Frontal cortex (tissue), 4 donors: ENCODE measurements at places on chromosomes 11 and 22. TPM values are rescaled to one million over a fixed set of nuclear protein-coding genes. Genes with fewer than 3 reads are reported as not detected.

GRCh38 chr11:101553891-101554292 lies 29.9 kb downstream of the TRPC6 start:
- no peak for DNase-seq

DNA sequence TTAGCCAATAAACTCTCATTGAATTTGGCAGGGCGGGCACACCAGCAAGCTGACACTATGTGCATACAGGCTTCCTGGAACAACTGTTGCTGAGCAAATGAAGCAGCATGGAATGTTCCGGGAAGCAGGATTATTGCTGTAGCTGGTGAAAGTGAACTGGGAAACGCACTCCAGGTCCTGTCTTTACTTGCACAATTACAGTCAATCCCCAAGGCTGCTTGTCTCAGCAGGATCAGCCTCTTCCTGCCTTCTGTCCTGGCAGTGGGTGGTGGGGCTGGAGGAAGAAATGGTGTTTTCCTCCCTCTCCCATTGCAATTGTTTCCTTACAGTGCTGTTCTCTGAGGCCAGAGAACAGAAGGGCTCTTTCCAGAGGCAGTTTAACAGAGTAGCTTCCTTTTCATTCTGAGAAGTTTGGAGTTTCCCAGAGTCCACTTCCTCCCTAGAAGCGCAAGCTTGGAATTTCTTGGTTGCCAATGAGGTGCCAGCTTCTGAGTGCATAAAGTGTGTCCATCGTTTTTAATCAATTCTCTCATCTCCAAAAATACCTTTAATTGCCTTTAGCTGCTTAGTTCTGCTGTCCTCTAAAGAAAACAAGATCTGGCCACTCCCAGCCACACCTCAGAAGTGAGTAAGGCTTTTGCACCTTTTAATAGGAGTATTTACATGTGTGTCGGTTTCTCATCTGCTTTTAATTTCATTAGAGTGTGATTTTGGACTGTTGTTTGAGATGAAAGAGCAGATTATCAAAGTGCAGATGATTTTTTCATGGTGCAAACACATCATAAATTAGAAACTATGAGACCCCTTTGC lies 19.9 kb downstream of the CD44 start:
- DNase-seq = no peak

DNA sequence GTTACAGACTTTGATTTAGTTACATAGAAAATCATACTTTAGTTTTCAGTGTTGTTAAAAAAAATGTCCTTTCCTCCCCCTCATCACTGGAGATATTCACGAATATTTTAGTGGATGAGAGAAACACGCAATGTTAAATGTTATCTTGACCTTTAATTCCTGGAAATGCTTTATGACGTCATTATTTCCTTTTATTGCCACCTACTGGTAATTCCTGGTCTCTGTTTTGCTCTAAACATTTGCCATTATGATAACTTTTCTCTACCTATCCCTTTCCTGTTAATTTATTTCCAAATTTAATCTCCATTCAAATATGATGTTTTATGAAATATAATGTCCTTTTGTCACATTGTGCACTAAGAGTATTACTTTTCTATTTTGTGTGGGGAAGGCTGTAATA lies 770.6 kb downstream of the FAM181B start:
- no peak for DNase-seq

DNA sequence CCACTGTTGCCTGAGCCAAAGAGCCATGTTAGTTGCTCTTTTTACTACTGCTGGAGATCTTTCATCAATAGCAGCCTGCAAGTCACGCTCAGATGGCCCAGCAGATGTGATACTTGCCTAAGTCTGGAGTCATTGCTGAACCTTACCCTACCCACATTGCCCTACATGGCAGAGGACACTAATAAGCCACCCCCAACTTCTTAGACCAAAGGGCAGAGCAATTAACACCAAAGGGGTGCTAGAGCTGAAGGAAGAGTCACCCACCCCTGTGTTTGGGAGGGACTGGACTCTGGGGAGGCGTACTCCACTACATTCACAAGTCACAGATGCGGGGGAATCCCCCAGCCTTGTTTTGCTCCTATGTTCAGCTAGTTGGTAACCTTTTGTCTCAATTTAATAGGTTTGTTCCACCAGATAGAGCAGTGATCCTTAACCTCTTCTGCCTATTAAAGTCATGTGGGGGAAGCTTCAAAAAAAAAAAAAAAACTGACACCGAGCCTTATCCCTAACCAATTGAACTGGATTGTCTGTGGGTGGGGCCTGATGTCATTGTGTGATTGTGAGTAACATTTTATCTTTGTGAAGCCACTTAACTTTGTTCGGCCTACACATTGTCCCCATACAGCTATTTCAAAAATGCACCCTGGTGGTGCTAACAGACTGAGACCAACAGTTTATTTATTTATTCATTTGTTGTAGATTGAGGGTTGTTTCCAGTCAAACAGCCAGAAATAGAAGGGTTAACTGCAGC lies 13.1 kb downstream of the ADM start:
- no peak for DNase-seq

- no peak for DNase-seq
These were observed 117.9 kb downstream of the MED15 start for GRCh38 chr22:20625270-20625669.

GRCh38 chr11:60634126-60634525 lies 65.3 kb upstream of the MS4A8 start:
- DNase-seq = no peak

- peak; percentile 75 for DNase-seq
These were observed 670 bp downstream of the NEFH start for GRCh38 chr22:29480512-29481264.

- DNase-seq = no peak
These were observed 140.5 kb downstream of the FCHSD2 start for GRCh38 chr11:73001615-73002014.

GRCh38 chr22:37224757-37225420 lies 12.6 kb upstream of the SSTR3 start:
- no peak for DNase-seq

DNA sequence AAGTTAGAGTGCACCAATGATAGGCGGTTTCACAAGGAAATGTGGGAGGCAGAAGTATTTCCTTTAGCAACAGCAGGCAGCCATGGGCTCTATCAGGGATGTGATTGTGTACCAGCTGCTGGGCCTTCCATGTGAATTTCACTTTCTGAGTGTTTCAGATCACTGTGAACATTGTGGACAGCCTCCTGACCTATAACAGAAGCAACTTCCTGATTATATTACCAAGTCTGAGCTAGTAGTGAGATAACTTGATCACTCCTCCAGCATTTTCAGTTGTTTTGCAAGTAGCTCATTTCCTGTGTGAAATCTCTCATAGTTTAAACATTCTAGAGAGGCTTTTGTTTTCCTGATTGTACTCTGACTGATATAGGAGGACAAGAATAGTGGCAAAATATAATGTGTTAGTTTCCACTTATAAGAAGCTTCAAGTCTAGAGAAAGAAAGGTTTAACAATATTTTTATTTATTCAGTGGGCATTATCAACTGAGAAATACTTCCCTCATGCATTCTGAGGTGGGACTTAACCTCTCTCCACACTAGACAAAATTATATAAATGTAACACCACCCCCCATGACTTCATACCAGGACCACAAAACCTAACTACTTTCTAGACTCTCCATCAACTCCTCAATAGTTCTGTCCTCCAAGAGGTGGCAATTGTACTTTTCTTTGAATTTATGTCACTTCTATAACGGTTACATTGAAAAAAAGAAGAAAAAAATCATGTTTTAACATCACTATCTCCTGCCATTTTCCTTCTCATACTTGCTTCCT lies 184.2 kb upstream of the LUZP2 start:
- no peak for DNase-seq

DNA sequence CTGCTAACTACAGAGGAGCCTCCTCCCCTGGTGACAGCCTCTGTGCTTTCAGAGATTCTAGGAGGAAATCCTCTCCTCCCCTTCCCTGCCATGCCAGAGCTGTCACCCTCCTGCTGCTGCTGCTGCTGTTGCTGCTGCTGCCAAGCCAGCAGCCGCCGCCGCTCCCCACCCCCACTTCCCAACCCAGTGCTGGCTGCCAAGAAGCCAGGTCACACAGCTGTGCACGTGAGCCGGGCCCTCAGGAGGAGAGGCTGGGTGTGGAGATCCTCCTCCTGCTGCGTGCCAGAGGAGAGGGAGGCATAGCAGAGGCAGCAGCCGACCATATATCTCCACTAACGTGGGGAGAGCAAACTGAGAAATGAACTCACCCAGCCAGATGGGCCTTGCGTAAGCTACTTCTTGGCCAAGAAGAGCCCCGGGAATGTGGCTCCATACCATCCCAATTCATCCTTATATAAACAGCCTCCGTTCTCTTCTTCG lies 12.4 kb downstream of the CRY2 start:
- peak; percentile 79 for DNase-seq

The GP1BB gene
- 24.1 TPM for total RNA-seq

The SERPING1 gene
- 7.3 TPM for total RNA-seq

The DDX17 gene
- 662 TPM for total RNA-seq

The HORMAD2 gene
- total RNA-seq = 0.41 TPM

The NLRP14 gene
- total RNA-seq = 0.41 TPM
